ENCODE measurements at places on chromosomes 4 and X.

- DNase-seq = no peak
Measured at GRCh38 chr4:19540859-19541540, 710.7 kb upstream of the SLIT2 start.

DNA sequence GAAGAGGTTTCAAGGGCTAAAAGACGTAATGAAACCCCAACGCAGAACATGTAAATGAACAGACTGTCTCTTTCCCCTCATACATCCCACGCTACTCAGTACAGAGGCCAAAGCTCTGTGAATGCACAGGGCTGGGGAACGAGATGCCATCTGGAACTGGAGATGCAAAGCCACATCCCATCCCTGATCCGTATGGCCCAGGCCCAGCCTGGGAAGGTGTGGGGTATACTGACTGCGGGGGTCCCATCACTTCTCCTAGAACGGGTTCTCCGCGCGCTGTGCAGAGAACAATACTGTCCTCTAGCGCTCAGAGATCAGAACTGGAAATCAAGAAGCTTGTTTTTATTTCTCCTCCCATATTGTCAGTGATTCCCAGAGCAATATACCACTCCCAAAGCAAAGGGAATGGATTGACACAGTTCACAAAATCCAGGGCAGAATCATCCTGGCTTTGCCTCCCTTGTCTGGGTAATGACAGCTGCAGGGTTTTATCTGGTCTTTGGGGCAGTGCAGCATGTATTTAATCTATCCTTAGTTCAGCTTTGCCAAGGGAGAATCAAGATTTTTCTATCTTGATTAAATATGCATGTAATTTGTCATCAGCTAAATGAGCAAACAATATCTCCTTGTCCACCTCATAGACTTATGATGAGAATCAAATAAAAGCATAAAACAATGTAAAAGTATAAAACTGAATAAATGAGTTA, 47.3 kb upstream of the TLR3 start:
- DNase-seq = no peak

DNA sequence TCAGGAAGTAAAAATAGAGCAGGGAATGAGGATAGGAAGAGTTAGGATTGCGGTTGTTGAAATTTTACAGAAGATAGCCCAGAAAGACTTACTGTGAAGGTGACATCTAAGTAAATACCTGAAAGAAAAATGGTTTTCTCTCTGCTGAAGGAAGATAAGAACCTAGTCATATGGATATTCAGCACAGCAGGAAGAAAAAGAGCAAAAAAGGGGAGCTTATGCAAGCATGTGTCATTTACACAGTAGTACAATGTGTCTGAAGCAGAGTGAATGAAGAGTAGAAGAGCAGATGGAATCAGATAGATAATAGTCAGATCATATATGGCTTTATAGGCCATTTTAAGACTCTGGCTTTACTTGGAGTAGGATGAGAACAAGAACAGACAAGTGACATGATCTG, 126.9 kb upstream of the TENT5D start:
- DNase-seq = no peak

- DNase-seq = no peak
Measured at GRCh38 chr4:21470535-21470934, 478.0 kb downstream of the KCNIP4 start.

GRCh38 chr4:52750819-52751486, at the start of gene ERVMER34-1:
TSS of gene ERVMER34-1 (minus strand) at chr4:52751425. CDS start at chr4:52745520, 5,905 bp downstream.
- no peak for DNase-seq

GRCh38 chr4:83563998-83564397, 28.1 kb downstream of the GPAT3 start:
- DNase-seq = no peak

Data from pulmonary artery endothelial cell (primary cell).